Parietal lobe (tissue), 2 donors: ENCODE measurements at places on chromosomes 5 and 9. TPM values are rescaled to one million over a fixed set of nuclear protein-coding genes. Genes with fewer than 3 reads are reported as not detected.

Gene EQTN
- 8.1 TPM for total RNA-seq

Gene CCL28
- total RNA-seq, result 0.94 TPM

Gene LCN1
- total RNA-seq, result not detected

Gene FGF1
- 3.4 TPM for total RNA-seq

Gene NEURL1B
- 26.6 TPM for total RNA-seq

Gene OR13C3
- not detected for total RNA-seq

Gene MSH3
- total RNA-seq, result 36.3 TPM
